ENCODE measurements at places on chromosomes 3 and 15. TPM values are rescaled to one million over a fixed set of nuclear protein-coding genes. Genes with fewer than 3 reads are reported as not detected.

The LYZL4 gene
- total RNA-seq = not detected

The APBA2 gene
- 0.24 TPM for total RNA-seq

The PEAK1 gene
- 10.5 TPM for total RNA-seq

The CCR2 gene
- 0.48 TPM for total RNA-seq

The TTLL13 gene
- total RNA-seq = not detected

The ANKRD63 gene
- not detected for total RNA-seq

The NEIL1 gene
- 4.7 TPM for total RNA-seq

The MYNN gene
- total RNA-seq = 8.8 TPM

The PLSCR5 gene
- not detected for total RNA-seq

The PAK6 gene
- total RNA-seq = 25.3 TPM

The ARGFX gene
- total RNA-seq = not detected
